Fibroblast of skin of back (primary cell): ENCODE measurements at places on chromosomes 13 and 19.

- DNase-seq, result no peak
Observed at GRCh38 chr19:14002571-14003250, 3.4 kb downstream of the RFX1 start.

- no peak for DNase-seq
Observed at GRCh38 chr19:19211499-19212420, at the start of gene NCAN. Gene NCAN, plus strand, starts transcription at chr19:19211958. Its CDS starts 4,996 bp downstream, at chr19:19216954.

GRCh38 chr13:30577401-30577852 is 40.3 kb upstream of the USPL1 start:
- peak; percentile 88 for DNase-seq

DNA sequence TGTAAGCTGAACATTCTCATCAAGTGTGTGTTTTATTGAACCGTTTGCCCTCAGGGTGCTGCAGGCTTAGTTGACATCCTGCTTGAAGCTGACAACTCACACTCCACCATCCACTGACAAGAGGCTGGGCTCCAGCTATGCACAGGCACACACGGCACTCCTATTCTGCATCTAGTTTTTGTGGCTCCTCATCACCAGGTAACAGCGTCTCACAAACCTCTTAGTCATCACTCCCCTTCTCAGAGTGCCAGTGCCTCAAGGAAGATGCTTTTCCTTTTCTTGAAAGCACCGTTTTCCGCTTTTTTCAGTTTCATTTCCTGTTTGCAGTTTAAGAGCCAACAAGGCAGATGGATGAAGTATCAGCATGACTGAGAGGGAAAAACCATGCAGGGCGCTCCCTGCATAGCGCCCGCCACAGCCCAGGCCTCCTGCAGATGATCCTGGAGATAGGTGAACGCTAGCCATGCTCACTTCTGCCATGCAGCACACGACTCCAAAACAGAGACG is 491.2 kb downstream of the COG6 start:
- DNase-seq, result no peak

DNA sequence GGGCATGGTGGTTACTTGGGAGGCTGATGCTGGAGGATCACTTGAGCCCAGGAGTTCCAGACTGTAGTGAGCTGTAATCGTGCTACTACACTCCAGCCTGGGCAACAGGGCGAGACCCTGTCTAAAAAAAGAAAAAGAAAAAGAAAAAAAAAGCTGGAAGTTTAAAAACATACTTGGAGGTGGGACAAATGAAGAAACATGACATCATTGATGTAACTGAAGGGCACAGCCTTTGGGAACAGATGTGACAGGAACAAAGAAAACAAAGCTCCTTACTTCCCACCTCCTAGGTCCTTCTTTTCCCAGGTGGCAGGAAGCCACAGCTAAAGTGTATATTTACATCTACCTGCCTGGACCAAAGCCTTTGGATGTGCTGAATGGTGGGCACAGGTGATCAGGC is 1.9 kb downstream of the PEX11G start:
- DNase-seq, result no peak

DNA sequence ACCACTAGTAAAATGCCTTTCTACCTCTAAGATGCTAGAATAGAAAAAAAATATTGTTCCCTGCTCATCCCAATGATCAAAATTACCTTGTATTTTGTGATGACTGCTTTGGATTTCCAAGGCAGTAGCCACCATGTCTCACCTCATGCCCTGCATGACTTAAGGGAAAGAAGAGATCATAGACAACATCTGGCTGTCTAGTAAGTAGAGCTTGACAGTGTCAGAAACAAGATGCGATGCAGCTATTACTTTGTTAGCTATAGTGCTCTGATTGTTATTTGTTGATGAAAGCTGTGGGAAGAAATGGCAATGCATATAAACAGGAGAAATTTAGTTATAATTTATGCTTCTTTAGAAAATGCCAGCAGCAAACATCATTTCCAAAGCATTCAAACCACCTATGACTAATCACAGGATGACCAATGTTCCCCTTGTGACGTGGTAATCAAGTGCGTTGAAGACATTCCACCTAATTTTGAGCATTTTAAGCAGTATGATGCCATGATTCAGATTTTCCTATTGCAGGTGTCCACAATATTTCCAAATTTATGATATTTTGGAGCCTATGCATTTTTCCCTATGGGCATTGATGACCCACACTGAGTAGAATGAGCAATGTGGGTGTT is 308.3 kb downstream of the KCNRG start:
- peak; percentile 92 for DNase-seq

DNA sequence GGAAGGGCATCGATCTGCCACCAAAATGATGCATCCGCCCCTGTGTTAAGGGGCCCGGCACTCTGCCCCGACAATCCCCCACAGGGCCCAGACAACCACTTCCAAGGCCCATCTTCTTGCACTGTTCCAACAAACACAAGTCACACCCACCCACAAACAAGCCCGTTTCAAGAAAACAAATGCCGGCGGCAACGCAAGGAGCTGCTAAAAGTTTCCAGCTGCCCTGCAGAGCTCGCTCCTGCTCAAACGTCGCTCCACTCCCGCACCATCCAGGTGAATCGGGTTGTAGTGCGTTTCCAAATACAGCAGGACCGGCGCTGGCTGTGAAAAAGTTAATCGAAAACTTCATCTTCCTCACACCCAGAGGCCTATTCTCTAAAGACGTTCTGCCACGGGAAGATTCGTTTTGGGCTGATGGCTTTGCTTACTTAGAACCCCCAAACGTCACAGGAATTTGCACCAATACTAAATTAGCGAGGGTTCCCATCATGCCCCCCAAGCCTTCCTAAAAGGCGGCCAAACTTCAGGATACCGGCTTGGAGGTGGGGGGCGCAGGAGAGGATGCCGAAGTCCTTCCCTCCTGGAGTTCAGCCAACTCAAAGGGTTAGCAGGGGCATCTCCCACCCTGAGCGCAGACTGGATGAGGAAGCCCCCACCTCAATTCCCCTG is 107.4 kb upstream of the DOCK9 start:
- DNase-seq, result no peak
